ENCODE measurements at places on chromosomes 2 and 18.
A peak's percentile ranks its signal among the peaks of the same experiment; 100 is the strongest.

DNA sequence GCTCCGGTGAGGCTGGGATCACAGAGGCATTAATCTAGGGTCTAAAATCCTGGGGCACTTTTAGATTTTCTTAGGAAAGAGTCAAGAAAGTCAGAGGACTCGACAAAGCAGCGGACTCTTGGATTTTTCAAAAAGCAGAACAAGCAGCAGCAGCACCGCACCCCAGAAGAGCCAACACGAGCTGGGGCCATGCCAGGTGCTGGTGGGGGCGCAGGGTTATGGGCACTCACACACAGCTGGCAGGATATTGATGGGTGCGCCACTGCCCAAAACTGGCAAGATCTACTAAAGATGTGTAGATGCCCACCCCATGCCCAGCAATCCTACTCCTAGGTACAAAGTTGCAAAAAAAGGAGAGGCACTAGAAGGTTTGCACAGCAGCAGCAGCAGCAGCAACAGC is 33.9 kb upstream of the SEMA4C start:
- no peak for DNase-seq

- DNase-seq: no peak
Observed at GRCh38 chr2:128792476-128793054, 473.9 kb upstream of the HS6ST1 start.

DNA sequence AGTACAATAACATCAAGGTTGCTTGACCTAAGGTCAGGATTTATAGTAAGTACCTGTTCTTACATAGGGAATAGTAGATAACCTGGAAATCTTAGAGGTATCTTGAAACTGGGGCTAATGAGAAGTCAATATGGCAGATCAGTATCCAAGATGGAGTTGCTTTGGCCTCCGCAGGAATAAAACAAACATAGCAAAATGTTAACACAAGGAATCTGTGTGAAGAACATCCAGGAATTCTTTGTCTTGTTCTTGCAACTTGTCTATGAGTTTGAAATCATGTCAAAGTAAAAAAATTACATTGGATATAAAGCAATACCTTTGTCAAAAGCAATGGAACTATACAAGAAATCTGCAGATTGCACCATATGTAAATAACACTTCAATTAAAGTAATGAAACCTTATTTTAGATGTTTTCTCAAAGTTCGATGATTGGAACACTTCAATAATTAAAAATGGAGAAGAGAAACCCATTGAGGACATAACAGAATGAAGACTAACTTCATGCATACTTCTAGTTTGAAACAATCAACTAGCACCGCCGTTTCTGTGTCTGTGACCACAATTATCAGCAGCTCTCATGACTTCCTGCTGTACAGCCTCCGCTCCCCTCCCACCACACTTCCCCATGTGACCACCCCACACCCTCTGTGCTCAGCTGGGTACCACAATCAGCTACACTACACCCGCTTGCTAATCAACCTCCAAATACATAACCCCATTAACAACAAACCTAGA is 27.6 kb downstream of the C2orf76 start:
- DNase-seq: peak; percentile 88

DNA sequence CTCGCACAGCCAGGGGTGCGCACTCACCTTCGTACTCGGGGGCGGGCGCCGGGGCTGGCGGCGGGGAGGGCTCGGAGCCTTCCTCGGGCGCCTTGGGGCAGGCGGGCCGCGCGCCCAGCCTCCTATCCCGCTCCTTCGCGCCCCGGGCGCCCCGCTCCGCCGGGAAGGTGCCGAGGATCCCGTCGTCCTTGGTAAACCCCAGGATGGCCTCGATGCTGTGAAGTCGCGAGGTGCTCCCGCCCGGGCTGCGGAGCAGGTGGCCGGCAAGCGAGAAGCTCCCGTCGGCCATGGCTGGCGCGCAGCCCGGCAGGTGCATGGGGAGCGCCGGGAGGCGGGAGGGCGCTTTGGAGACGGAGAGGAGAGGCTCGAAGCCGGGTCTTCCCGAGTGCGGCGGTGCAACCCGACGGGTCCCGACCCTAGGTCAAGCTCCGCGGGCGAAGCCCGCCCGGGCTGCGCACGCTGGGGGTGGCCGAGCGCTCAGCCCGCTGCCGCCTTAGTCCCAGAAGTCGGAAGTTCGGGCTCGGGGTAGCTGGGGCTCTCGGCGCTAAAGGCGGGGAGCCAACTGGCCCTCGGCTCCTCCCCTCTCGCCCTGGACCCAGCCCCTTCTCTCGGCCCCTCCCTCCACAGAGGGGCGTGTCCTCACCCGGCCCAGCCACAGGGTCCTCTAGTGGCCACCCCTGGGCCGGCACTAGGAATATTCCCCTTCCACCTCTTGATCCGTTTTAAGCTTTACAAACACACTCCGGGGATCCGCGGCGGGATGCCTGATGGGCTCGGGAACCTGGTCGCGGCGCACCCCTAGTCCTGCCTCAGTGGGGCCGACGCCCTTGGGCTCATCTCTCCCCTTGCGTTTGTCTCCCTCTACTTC is at the start of gene RAX:
RAX (minus strand) TSS at position 564 of the 868 bp plus-strand sequence; CDS start at position 316, 248 bp downstream.
- DNase-seq: peak; percentile 66

DNA sequence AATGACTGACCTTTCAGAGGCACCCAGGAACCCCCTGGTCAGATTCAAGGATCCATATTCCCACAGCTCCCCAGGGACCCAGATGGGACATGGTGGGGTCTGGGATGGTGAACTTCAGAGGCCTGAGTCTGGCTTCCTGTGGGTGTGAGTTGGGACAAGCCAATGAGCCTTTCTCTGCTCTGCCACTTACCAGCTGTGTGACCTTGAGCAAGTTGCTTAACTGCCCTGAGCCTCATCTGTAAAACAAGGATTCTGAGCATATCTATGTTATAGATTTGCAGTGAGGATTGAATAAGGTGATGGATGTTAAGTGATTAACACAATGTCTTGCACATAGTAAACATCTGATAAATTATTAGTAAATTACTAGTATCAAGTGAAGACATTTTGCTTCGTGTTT is 6.4 kb downstream of the ABCG8 start:
- no peak for DNase-seq

- DNase-seq: no peak
Observed at GRCh38 chr2:2182551-2183071, 148.5 kb downstream of the MYT1L start.

DNA sequence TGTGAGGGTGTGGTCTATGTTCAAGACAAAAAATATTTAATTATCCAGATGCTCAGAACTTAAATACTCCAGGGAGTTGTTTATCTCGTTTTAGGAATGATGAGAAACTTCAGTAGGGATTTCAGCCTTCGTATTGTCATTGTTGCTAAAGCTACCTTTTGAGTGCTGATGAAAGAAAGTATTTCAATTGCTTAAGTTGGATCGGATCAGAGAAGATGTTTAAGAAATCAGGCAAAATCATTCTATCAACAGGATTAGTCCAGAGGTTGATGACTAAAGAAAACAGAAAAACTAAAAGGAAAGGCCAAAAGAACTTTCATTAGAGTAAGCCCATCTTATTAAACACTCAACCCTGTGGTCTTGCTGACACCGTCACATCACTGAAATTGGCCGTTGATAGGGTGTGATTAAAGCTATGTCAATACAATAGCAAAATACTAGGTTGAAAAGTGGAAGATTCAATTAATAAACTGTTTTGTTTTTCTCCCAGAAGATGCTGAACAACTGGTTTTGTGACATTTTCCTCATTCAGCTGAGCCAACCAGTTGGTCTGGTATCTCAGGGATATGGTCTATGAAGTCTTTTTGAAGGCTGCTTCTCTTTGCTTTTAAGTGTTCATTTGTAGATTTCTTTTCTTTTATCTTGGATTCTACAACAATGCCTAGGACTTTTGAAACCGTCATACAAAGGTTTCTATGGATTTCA is 551.7 kb downstream of the SLC4A3 start:
- DNase-seq: no peak

DNA sequence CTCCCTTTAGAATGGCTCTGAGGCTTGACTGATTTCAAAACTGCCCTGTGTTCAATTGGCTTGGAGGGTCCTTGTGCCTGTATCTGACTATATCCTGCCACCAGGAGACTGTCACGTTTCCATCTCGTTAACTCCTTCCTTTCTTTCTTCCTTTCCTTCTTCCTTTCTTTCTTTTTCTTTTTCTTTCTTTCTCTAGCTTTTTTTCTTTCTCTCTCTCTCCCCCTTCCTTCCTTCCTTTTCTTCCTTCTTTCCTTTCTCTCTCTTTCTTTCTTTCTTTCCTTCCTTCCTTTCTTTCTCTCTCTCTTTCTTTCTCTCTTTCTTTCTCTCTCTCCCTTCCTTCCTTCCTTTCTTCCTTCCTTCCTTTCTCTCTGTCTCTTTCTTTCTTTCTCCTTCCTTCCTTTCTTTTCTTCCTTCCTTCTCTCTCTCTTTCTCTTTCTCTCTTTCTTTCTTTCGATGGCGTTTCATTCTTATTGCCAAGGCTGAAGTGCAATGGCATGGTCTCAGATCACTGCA is 38.1 kb upstream of the EML6 start:
- DNase-seq: no peak

DNA sequence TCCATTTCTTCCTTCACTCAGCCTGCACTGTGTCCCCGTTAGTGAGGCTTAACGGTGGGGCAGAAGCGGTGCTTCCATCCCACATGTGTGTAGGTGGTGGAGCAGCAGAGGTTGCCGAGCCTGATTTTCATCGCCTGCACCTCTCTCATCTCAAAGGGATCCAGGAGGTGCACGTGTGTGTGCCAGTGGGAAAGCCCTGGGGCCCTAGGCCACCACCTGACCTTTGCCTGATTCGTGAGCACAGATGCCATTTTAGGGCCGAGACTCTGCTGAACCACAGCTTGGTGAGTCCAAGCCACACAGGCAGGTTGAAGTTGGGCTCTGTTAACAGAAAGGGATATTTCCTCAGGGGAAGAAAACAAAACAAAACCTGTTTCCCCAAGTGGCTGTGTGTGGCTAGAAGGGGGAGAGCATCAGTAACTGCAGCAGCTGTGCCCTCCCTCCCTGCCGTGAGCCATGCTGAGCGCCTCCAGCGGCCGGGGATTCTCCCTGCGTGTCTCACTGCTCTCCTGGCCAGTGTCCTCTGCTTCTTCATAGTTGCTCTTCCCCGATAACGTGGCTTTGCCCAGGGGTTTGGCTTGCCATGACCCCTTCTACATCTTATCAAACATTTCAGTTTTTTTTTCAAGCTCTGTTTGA is 81.5 kb downstream of the MAPRE2 start:
- no peak for DNase-seq

DNA sequence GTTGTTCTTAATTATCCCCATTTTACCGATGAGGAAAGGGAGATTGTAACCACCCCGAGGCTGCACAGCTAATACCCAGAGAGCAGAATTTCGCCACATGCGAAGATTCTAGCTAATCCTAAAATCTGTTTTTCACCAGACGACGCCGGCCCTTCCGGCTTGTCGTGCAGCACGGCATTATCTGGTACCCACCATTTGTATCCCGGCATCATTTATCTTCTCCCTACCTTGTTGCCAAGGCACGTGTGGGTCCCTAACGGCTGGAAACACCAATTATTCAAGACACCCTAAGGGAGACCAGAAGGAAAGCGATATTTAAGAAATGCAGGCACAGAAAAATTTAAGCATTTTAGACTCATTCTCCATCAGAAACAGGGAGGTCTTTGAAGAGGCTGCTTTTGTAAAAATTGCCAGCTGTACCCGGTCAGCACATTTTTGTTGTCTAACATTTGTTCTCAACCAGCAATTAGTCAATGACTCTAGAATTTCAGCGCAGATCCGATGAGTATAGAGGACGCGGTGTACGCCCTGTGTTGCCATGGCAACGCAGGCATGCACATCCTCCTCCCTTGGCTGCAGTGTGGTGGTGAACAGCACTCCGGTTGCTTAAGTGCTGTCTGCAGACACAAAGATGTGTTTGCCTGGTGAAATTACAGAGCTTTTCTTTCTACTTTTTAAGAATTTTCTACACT is 111.6 kb downstream of the AGAP1 start:
- peak; percentile 76 for DNase-seq

DNA sequence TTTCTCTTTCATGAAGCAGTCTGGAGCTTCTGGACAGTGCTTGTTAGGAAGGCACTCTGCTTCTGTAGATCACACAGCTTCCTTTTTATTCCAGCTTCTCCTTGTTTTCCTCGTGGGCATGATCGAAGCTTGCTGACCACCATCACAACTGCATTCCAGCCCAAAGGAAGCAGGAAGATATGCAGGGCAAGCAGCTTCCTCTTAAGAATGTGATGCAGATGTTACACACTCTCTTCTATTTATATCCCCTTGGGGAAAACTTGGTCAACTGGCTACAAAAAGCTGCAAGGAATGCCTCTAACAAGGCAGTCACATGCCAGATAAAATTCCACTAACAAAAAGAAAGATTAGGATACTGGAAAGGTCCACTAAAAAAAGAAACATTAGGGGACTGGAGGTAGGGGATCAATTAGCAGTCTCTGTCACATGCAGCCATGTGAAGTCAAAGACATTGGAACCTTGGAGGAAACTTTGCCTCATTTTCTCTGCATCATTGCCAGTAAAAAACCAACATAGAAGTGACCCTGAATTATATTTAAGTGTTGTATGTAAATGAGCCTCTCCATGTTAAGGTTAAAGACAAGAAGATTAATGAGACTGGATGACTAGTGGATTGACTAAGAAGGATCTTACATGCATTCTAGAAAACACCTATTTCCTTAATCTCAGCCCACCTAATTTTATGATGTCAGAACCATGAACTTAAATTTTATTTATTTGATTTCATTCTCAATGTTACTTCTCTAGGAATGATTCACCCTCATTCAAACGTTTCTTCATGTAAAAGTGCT is 98.3 kb downstream of the NAB1 start:
- no peak for DNase-seq

- DNase-seq: peak; percentile 41
Observed at GRCh38 chr2:158969715-158970240, 1.3 kb downstream of the TANC1 start.

Data from erythroblast (primary cell).